ENCODE measurements at places on chromosomes 2 and 18.

- DNase-seq = no peak
Measured at GRCh38 chr2:141380008-141380979, 750.5 kb downstream of the LRP1B start.

- no peak for DNase-seq
Measured at GRCh38 chr2:10774394-10774793, 38.2 kb downstream of the PDIA6 start.

- DNase-seq = no peak
Measured at GRCh38 chr2:95264624-95265023, 9.6 kb upstream of the PROM2 start.

DNA sequence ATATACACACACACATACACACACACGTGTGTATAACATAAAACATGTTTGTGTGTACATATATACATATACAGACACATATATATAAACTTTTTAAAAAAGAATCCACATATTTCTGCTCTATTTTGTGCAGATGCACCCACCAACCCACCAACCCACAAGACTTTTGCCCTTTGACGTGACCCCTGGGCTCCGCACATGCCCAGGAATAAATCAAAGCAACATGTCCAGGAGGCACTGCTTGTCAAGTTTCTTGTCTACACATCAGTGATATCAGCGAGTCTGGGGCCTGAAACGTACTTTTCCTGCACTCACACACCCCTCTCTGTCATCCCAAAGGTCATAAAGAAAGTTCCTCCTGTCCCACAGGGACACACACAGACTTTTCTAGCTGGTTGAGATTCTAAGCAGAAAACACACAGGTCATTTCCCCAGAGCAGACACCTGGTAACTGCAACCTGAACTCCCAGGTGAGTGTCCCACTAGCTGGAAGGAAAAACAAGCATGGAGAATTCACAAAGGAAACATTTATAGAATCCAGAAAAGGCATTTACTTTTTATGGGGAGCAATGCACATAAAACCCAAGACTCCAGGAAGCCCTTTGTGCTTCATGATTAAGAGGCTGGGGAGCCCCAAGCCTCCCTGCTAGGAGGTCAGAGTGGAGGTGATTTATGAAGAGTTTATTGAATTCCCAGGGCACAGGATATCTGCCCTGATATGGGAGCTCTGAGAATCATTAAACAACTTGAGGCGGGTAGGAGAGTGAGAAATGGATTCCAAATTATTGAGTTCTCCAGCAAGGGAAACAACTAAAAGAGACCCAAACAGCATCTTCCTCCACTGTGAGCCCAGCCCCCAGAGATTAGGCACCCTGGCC, 211.6 kb downstream of the MGAT5 start:
- no peak for DNase-seq

GRCh38 chr2:127535918-127536317, 435 bp downstream of the MYO7B start:
- no peak for DNase-seq

GRCh38 chr18:36379435-36379984, 82.0 kb downstream of the FHOD3 start:
- no peak for DNase-seq

GRCh38 chr2:232549655-232550353, 553 bp downstream of the TIGD1 start:
- no peak for DNase-seq

DNA sequence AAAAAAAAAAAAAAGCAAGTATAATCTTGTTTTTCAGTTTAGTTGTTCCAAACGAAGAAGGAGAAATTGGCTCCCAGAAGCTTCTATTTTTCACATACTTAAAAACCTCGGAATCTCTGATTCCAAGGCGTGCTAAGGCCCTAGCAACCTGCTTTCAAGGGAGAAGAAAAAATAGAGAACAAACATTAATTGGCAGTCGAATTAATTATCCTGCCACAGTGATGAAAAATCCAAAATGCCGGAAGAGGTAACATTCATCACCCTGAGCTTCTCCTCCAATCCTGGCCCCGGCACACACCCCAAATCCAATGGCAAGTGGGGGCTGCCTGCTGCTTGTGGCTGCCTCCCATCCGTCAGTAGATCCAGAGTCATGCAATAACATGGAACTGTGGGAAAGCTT, 250.2 kb upstream of the CHAC2 start:
- no peak for DNase-seq

DNA sequence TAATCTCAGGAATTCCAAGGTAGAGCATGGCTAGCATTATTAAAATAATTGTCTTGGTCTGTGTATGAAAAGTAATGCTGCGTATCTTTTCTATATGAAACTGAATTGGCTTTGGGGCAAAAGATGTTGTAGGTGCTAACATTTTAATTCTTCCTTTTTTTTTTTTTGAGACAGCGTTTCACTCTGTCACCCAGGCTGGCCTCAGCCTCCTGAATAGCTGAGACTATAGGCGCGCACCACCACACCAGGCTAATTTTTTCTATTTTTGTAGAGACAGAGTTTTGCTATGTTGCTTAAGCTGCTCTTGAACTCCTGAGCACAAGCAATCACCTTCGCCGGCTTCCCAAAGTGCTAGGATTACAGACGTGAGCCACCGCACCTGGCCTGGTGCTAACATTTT, 172.6 kb upstream of the STON1 start:
- DNase-seq = no peak

DNA sequence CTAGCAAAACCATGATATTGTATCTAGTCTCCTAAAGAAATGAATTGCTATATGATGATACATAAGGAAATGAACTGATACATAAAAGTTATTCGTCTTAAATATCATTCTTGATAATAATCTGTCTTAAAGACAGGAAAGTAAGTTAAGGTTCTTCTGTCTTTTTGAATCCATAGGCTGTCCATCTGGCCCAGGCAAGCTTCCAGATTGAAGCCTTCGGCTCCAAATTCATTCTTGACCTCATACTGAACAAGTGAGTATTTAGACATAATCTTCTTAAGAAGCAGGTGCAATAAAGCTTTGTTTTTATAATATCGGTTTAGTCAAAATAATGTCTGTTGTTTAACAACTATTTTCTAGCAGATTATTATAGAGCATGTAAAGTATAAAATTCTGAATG, 37.7 kb downstream of the ADAM23 start:
- no peak for DNase-seq

GRCh38 chr2:241321033-241321432, 5.3 kb downstream of the SEPTIN2 start:
- DNase-seq = no peak

- DNase-seq = no peak
Measured at GRCh38 chr2:204005940-204006721, 69.6 kb downstream of the ICOS start.

DNA sequence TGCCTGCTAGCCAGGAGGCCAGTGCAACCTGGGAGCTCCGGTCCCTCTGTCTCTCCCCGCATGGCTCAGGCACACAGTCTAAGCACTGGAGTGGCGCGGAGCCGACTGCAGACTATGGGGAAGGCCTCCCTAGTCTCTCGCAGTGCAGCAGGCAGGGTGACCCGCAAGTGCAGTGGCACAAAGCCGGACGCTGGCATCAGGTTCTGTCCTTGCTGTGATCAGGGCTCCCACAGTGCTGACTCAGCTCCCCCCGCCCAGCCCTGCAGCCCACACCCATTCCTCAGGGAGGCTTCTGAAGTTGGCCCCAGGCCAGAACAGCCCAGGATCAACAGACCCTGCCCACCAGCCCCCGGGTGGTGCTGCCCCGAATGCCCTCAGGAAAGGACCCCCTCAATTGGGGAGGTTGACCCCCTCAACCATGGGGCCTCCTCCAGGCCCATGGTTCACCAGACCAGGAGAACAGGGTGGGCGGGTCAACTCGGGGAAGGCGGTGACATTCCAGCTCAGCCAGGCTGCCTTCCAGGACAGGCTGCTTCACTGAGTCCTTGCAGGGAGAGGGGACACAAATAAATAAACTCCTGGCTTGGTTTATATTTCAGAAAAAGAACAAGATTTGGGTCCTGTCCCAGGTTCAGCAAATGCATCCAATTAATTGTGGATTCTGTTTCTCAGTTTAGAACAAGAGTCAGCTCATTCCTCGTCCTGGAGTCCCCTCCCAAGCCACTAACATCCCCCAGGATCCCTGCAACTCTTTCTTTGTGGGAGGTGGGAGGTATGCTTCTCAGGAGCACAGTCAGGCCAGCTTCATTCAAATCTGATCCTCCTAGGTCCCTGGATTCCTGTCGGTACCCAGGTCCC, 12.2 kb downstream of the BIN1 start:
- no peak for DNase-seq
